ENCODE measurements at places on chromosomes 13 and 19.

- no peak for DNase-seq
Measured at GRCh38 chr19:8561075-8561764, 16.0 kb downstream of the MYO1F start.

- DNase-seq = no peak
Measured at GRCh38 chr13:110298505-110299282, 8.3 kb downstream of the COL4A1 start.

- DNase-seq = no peak
Measured at GRCh38 chr19:13840305-13841085, 36.4 kb upstream of the NANOS3 start.

- no peak for DNase-seq
Measured at GRCh38 chr13:78586706-78587105, 16.6 kb downstream of the POU4F1 start.

Measured in keratinocyte (primary cell).